ENCODE measurements at places on chromosomes 1 and 21. TPM values are rescaled to one million over a fixed set of nuclear protein-coding genes. Genes with fewer than 3 reads are reported as not detected.

DNA sequence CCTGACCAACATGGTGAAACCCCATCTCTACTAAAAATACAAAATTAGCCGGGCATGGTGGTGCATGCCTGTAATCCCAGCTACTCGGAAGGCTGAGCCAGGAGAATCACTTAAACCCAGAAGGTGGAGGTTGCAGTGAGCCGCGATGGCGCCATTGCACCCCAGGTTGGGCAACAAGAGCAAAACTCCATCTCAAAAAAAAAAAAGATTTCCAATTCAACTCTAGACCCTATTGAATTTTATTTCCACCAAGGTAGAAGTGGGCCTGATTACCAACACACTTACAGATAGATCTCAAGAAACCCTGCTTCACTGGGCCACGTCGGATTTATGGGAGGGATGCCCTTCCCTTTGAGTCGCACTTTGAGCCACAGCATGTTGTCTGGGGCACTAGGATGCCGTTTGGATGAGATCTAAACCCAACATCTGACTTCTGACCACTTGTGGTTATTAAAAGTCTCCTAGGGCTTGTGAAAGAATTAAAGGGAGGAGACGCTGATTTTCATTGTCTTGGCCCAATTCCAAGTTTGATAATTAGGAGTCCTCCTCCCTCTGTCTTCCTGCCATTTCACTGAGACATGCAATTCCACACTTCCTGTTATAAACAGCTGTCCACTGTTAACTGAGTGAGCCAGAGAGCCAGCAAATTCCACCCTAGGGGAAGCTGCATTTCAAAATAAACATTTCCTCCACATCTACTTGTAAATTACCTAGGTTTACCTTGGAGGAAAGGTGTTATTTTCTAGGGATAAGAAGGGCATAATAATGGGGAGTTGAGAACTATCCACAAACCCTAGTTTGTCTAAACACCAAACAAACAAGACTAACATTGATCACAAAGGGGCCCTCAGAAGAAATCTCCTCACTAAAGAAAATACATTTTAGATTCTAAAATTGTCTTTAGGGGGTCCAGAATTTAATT lies 5.2 kb upstream of the RERE start:
- DNase-seq, result no peak

The FCRL5 gene
- not detected for total RNA-seq

The CLDN8 gene
- not detected for total RNA-seq

- DNase-seq, result peak; percentile 19
These were observed 148.7 kb downstream of the PGBD5 start for GRCh38 chr1:230277201-230278025.

The TSSK3 gene
- total RNA-seq, result 2.5 TPM

- DNase-seq, result no peak
These were observed 9.4 kb downstream of the PEA15 start for GRCh38 chr1:160214481-160215140.

- no peak for DNase-seq
These were observed 89.2 kb upstream of the DSCAM start for GRCh38 chr21:40936178-40936577.

The RSPO1 gene
- not detected for total RNA-seq

The TGFB2 gene
- 12.7 TPM for total RNA-seq

The LINGO4 gene
- not detected for total RNA-seq

GRCh38 chr21:36859744-36860501 lies 106.5 kb downstream of the HLCS start:
- DNase-seq, result peak; percentile 85

DNA sequence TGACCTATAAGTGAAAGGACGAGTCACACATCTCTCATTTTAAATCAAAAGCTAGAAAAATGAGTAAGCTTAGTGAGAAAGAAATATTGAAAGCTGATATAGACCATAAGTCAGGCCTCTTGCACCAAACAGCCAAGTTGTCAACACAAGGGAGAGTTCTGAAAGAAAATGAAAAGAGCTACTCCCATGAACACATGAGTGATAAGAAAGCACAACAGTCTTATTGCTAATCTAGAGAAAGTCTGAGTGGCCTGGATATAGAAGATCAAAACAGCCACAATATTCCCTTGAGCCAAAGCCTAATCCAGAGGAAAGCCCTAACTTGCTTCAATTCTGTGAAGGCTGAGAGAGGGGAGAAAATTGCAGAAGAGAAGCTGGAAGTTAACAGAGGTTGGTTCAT lies 175.0 kb downstream of the SMYD3 start:
- no peak for DNase-seq

The PCAT6 gene
- not detected for total RNA-seq

- no peak for DNase-seq
These were observed 64.4 kb upstream of the PTGFR start for GRCh38 chr1:78426408-78426807.

The CACHD1 gene
- 18.5 TPM for total RNA-seq

DNA sequence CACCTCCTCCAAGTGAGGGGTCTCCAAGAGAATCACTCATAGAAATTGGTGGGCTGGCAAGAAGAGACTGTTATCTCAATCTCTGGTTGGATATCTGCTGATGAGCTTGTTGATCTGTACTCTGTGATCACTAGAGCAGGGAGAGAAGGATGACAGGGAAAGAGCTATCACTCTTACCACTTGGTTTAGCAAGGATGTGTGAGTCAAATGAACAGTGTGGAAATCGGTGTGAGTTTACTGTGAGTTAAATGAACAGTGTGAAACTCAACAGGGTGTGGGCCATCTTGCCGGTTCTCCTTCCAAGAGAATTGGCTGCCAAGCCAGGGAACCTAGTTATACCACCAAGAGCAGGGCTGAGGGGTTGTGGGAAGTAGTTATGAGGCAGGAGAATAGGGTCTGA lies 33.3 kb upstream of the CD1D start:
- no peak for DNase-seq

- DNase-seq, result no peak
These were observed 228.2 kb upstream of the KCNK2 start for GRCh38 chr1:214854126-214854875.

The LAMC2 gene
- total RNA-seq, result 34.9 TPM

The MAP1LC3C gene
- total RNA-seq, result 0.86 TPM

The OR2M7 gene
- not detected for total RNA-seq

GRCh38 chr1:192939440-192939839 lies 119.7 kb downstream of the UCHL5 start:
- peak; percentile 9 for DNase-seq

Data from Caco-2 (cell line).